Thymus (tissue), 14 donors: ENCODE measurements at places on chromosomes 5 and 9. TPM values are rescaled to one million over a fixed set of nuclear protein-coding genes. Genes with fewer than 3 reads are reported as not detected.

NMUR2 gene
- 0.23 TPM for polyA plus RNA-seq

PCDHGA5 gene
- polyA plus RNA-seq = 0.18 TPM

ASPN gene
- 3.9 TPM for polyA plus RNA-seq

GARIN3 gene
- polyA plus RNA-seq = not detected

COL15A1 gene
- 3.8 TPM for polyA plus RNA-seq

IL11RA gene
- polyA plus RNA-seq = 52.8 TPM

SLC6A18 gene
- polyA plus RNA-seq = 0.05 TPM

GRXCR2 gene
- 0.05 TPM for polyA plus RNA-seq

DPYSL3 gene
- polyA plus RNA-seq = 9.2 TPM

WDR31 gene
- 1.3 TPM for polyA plus RNA-seq

ZBED3 gene
- polyA plus RNA-seq = 4.6 TPM

GRCh38 chr5:100311806-100312205 lies 223.4 kb upstream of the FAM174A start:
- no peaks in the 10 kb centered on the region for H3K4me1 ChIP-seq
- H3K4me3 ChIP-seq = no peak overlapping the region
- H3K27me3 ChIP-seq = no peaks in the 10 kb centered on the region
- no peak overlapping the region for H3K27ac ChIP-seq

DNA sequence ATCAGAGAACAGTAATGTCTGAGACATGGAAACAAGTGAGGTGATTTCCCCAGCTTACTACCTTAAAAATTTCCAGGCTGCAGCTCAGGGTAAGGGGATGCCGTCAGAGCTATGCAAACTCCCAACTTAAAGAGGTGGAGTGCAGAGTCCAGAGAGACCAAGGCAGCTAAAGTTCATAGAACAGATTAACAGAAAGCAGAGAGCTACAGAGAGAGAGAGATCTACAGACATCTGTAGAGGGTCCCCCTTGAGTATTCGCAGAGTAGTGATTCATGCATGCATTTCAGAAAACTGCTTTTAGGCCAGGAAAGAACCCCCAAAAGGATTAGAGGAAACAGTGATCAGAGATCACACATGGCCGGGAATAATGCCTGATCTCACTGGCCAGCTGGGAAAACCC lies 306.2 kb upstream of the PUM3 start:
- no peaks in the 10 kb centered on the region for H3K4me1 ChIP-seq
- no peak overlapping the region for H3K4me3 ChIP-seq
- no peaks in the 10 kb centered on the region for H3K36me3 ChIP-seq
- no peak overlapping the region for H3K27ac ChIP-seq
- no peaks in the 10 kb centered on the region for H3K27me3 ChIP-seq

DNA sequence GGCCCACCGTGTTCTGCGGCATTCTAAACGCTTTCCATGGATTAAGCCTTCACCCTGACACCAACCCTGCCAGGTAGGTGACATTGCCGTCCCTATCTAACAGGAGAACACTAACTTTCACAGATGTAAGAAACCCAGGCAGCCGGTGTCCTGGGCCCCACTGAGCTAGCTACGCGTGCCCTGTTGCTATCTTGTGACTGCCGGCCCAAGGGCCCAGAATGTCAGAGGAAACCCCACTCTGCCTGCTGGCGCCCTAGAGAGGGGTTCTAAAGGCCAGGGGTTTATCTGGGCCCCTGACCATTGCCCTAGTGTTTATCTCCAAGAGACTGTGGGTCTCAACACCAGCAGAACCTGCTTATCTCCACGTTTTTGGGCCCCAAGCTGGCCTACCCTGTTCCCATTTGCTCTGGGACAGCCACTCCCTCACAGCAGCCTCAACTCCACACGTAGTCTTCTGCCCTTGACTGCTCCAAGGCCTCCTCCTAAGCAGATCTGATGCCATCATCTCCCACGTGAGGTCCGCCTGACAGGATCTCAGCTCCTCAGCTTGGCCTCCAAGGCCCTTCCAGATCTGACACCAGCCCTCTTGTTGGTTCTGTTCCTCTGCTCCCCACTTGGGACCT lies 18.1 kb upstream of the ZBTB34 start:
- H3K27ac ChIP-seq = no peak overlapping the region
- no peak overlapping the region for H3K4me3 ChIP-seq

DNA sequence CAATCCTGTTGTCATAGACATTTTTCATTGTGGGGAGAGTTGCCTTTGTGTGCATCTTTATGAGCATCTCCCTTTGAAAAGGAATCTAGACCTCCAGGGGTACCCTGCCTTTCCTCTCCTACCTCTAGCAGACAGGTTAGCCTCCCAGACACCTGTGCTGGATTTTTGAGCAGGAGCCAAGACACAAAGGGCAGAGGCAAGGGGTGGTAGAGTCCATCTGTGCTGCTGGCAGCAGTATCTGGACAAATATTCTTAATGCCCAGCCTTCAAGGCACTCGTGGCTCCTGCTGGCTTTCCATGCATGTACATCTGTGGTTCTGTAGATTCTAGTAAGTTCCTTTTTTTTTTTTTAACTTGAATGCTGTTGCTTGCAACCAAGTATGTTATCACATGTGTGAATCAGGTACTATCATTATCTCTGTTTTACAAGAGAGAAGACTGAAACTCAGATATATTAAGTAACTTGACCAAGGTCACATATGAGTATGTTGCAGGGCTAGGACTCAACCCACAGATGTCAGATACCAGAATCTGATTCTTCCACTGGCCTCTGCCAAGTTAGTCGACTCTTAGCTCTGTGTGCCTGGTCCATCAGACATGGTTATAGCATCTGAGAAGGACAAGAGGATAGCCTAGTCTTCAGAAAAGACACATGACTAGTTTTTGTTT lies 32.9 kb upstream of the GPR151 start:
- H3K27me3 ChIP-seq = no peaks in the 10 kb centered on the region
- H3K36me3 ChIP-seq = no peaks in the 10 kb centered on the region
- no peaks in the 10 kb centered on the region for H3K4me1 ChIP-seq
- H3K4me3 ChIP-seq = no peak overlapping the region
- H3K27ac ChIP-seq = no peak overlapping the region
- DNase-seq = no peak

- no peaks in the 10 kb centered on the region for H3K27me3 ChIP-seq
- DNase-seq = no peak
- H3K4me3 ChIP-seq = no peak overlapping the region
- H3K27ac ChIP-seq = no peak overlapping the region
Measured at GRCh38 chr9:90881648-90882047, 80.0 kb downstream of the SYK start.

- DNase-seq = no peak
- peaks cover 73% of the 10 kb centered on the region for H3K4me1 ChIP-seq
- peak overlapping the region; percentile 14 for H3K27ac ChIP-seq
- no peaks in the 10 kb centered on the region for H3K27me3 ChIP-seq
Measured at GRCh38 chr5:14249258-14250082, 106.3 kb downstream of the TRIO start.

GRCh38 chr9:70113403-70114022 lies 69.9 kb downstream of the MAMDC2 start:
- DNase-seq = no peak
- no peak overlapping the region for H3K27ac ChIP-seq
- H3K4me3 ChIP-seq = no peak overlapping the region
- no peaks in the 10 kb centered on the region for H3K36me3 ChIP-seq

- no peaks in the 10 kb centered on the region for H3K27me3 ChIP-seq
- no peaks in the 10 kb centered on the region for H3K4me1 ChIP-seq
- H3K4me3 ChIP-seq = no peak overlapping the region
- DNase-seq = no peak
- H3K36me3 ChIP-seq = peaks cover 3% of the 10 kb centered on the region
- H3K27ac ChIP-seq = no peak overlapping the region
Measured at GRCh38 chr9:37262410-37262809, 142.0 kb downstream of the ZCCHC7 start.

DNA sequence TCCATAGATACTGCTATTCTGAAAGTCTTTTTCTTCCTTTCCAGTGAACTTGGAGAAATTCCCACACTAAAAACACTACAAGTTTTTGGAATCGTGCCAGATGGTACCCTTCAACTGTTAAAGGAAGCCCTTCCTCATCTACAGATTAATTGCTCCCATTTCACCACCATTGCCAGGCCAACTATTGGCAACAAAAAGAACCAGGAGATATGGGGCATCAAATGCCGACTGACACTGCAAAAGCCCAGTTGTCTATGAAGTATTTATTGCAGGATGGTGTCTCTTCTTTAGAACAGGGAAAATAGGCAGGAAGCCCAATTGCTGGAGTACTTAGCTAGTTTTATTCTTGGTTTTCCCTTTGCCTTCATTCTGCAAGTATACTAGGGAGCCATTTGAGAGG lies 29.9 kb downstream of the SKP2 start:
- H3K36me3 ChIP-seq = peaks cover 16% of the 10 kb centered on the region
- no peak for DNase-seq
- H3K4me1 ChIP-seq = no peaks in the 10 kb centered on the region
- H3K27ac ChIP-seq = no peak overlapping the region

- H3K27ac ChIP-seq = no peak overlapping the region
- H3K36me3 ChIP-seq = no peaks in the 10 kb centered on the region
- no peaks in the 10 kb centered on the region for H3K4me1 ChIP-seq
- H3K4me3 ChIP-seq = no peak overlapping the region
- no peak for DNase-seq
Measured at GRCh38 chr9:12719431-12719830, 26.2 kb downstream of the TYRP1 start.

DNA sequence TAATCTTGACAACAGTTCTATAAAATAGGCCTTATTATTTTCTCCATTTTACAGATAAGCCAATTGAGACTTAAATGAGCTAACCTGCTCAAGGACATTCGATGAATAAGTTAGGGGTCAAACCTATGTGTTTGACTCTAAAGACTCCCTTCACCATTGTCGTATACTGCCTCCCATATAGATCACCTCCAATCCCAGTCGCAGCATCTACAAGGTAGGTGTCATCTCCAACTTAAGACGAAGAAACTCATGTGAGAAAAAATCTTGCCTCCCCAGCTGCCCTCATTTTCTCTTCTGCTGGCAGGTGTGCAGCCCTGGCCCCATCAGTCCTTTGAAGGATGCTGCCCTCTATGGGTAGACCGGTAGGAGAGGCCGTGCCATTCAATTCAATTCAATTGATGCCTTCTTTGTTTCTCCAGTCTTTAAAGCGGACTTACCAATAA lies 75.2 kb upstream of the SMARCA2 start:
- no peaks in the 10 kb centered on the region for H3K27me3 ChIP-seq
- peak; percentile 34 for DNase-seq

- peaks cover 28% of the 10 kb centered on the region for H3K4me1 ChIP-seq
- H3K27ac ChIP-seq = peak overlapping the region; percentile 72
- peak; percentile 76 for DNase-seq
- H3K36me3 ChIP-seq = peaks cover 44% of the 10 kb centered on the region
- H3K27me3 ChIP-seq = no peaks in the 10 kb centered on the region
Measured at GRCh38 chr5:75049456-75050351, 2.7 kb downstream of the GCNT4 start.

DNA sequence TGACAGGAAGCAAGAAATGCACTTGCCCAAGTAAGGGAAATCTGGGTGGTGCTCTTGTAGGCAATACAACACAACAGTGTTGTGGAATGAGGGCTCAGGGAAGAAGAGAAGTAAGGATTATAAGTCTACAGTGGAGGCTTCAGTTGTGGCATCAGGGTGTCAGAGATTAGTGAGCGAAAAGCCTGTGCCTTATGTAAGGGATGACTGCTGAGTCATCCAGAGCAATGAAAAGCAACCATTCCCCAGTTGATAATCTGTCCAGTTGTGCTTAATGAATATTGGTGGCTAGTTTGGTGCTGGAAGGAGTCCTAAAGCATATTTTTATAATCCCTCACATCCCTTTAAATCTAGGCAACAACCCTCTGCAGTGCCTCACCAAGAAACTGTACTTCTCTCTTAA lies 42.0 kb downstream of the FBXO38 start:
- DNase-seq = no peak
- H3K27ac ChIP-seq = no peak overlapping the region

DNA sequence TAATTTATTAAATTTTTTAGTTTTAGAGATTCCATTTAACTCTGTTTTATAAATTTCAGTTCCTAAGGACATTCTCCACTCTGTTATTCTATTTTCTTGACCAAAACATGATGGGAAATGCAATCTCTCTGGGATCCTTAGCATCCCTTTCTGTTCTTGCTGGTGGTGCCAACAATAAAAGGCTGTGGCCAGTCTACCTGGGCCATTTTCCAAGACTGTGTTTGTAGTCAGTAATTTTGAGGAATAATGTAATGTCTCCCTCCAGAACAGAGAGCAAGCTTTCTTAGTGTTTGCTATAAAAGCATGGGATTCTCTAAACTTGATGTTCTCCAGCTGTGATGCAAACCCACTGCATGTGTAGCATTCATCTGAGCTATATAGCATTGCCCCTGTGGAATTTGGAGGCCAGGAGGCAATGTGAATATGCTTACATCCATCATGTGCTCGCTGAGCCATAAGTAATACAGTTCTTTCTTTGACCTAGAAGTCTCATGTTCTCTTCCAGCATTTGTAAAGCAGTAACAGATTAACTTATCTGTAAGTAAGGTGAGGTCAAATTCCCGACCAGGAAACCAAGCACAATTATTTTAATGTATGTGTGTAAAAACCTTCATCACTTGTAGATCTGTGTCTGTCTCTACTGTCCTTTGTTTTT lies 211.5 kb upstream of the TAS2R1 start:
- DNase-seq = no peak
- no peak overlapping the region for H3K27ac ChIP-seq
- H3K4me3 ChIP-seq = no peak overlapping the region
- H3K27me3 ChIP-seq = no peaks in the 10 kb centered on the region
- H3K36me3 ChIP-seq = no peaks in the 10 kb centered on the region
- no peaks in the 10 kb centered on the region for H3K4me1 ChIP-seq

- no peaks in the 10 kb centered on the region for H3K36me3 ChIP-seq
- DNase-seq = no peak
- H3K27ac ChIP-seq = no peak overlapping the region
- no peaks in the 10 kb centered on the region for H3K27me3 ChIP-seq
- no peak overlapping the region for H3K4me3 ChIP-seq
Measured at GRCh38 chr9:38274800-38275199, 117.7 kb upstream of the ALDH1B1 start.

DNA sequence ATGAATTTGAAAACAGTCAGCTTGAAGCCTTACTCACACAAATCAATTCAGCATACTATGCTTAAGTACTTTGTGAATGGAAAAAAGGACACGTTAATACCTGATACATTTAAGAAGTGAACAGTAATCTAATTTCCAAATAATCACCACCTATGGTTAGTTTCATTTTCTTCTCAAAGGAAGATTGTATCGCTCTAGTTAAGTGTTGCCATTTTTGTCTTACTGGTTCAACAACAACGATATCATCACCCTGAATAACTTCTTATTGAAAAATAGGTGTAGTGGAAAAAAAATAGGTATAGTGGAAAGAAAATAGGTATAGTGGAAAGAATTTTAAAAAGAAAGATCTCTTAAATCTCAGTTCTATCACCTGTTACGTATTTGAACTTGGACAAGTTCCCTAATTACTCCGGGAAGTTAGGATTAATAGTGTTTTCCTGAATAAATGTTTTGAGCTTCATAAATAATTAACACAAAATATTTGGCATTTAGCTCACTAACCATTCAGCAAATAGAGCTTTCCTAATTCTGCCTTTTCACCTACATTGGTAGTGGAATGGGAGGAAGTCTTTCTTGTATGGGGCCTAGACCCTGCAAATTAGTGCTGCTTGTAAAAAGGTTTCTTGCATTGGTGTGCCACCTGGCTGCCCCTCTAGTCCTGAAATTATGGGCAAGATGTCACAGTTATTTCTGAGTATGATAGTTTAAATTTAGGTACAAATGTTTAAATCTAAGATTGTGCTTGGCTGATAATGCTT lies 502.6 kb upstream of the NMUR2 start:
- no peaks in the 10 kb centered on the region for H3K36me3 ChIP-seq
- no peaks in the 10 kb centered on the region for H3K4me1 ChIP-seq
